ENCODE measurements at places on chromosomes 2 and 18.

- no peak for DNase-seq
These were observed 115.8 kb downstream of the SS18 start for GRCh38 chr18:25974630-25975077.

DNA sequence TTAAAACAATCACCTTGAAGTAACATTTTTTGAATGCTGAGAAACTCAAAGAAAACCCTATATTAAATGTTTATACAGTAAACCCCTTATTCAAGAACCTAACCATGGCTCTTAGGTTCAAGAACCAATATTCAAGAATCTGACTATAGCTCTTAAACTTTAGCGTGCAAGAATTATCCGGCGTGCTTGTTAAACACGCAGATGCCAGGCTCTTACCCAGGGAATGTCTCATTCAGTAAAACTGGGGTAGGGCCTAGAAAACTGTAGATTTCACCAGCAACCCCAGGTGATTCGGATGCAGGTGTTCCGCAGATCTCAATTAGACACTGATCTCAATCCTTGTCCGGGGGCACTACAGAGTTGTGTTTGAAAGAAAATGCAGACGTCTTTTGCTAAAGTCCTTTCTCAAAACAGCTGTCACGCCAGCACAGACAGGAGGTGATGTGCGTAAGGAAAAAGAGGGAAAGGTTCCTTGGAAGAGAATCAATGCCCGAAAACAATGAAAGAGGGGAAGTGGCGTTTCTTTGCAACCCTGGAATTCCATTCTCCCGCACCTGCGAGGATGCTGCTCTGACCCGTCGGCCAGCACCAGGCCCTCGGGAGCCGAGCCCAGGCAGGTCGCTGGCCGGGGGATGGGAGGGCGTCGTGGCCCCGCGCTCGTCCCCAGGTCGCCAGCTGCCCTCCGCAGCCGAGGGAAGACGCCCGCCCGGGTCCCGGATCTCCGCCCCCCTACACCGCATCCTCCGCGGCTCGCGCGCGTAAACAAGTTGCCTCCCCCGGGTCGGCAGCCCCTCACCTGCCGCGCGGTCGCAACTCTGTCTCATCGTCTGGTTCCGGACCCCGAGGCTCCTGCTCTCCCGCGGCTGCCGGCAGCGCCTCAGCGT, 851 bp downstream of the EIF2AK3 start:
- peak; percentile 41 for DNase-seq

DNA sequence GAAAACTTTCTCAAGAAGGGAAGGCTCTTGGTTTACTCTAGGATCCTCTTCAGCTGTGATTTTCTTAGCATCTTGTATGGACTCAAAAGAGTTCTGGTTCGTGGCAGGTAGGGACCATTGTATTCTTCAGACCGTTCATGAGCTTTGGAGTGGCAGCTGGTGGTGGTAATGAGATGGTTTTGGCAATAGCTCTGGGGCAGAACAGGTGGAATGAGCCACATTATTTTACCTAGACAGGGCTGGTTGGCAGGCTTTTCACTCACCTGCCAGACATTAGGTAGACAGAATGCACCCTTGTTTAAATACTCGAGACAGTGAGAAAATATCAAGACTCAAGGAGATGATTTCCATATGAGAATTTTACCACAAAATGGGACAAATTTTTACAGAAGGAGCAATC, 26.2 kb upstream of the MGAT5 start:
- no peak for DNase-seq

DNA sequence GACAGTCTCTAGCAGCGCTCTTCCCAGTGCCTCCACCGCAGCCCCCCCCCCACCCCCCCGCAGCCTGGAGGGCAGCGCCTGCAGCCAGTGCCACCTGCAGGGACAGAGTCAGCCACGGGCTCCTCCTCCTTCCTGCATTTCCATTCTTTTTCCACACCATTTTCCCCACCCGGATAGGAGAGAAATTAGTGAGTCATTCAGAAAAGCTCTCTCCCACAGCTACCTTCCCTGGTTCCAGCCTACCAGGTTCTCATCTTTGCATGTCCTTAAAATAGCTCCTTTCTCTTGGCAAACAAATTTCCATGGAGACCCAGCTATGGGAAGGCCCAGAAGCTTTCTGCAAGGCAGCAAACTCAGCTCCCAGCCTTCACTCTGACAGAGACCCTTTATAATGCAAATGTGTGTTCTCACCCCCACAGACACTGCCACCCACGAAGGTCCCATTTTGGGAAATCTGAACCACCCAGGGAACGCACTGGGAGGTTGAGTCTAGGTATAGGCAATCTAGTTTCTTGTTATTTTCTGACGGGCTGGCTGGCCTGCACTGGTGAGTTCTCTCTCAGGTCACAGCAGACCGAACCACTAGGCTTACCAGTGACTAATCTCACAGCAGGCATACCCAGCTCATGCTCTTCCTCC, 41.8 kb upstream of the ATG16L1 start:
- peak; percentile 89 for DNase-seq

DNA sequence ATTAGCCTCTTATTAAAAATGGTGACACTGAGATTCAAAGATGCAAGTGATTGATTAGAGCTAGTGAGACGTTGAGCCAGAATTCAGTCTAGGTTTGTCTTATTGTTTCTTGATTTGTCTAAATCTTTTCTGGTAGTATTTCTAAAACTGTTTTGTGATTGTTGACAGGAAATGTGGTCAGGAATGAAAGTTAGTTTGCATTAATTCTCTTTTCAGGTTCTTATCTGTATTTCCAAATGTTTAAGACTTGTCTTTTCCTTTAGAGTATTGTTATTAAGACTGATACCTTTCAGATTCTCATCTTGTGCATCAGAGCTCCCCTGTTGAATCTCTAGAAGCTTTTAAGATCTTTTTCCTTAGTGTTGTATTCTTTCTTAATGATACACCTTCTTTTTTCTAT, 89.3 kb downstream of the MBD5 start:
- DNase-seq = no peak

DNA sequence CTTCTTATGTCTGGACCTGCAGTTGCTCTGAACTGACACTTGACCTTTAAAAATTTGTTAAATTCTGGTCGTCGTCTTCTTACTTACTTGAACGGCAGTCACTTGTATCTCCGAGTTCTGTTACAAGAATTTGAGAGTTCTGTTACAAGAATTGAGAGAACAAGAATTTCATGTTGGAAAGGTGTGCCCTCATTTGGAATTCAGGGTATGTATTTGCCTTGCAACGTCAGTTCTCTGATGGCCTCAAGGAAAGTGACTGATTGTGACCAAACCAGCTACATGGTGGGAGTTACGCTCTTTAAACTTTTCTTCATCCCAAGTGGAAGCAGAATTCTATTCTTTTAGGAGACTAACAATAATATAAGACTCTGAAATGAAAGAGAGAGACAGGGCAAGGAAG, 320.0 kb upstream of the TRIB2 start:
- no peak for DNase-seq

- DNase-seq = no peak
These were observed 15.1 kb downstream of the ZCCHC2 start for GRCh38 chr18:62537946-62538345.

- no peak for DNase-seq
These were observed 186.6 kb downstream of the NRP2 start for GRCh38 chr2:205868773-205869333.

GRCh38 chr2:236731767-236732580, 162.3 kb downstream of the ACKR3 start:
- DNase-seq = peak; percentile 91

DNA sequence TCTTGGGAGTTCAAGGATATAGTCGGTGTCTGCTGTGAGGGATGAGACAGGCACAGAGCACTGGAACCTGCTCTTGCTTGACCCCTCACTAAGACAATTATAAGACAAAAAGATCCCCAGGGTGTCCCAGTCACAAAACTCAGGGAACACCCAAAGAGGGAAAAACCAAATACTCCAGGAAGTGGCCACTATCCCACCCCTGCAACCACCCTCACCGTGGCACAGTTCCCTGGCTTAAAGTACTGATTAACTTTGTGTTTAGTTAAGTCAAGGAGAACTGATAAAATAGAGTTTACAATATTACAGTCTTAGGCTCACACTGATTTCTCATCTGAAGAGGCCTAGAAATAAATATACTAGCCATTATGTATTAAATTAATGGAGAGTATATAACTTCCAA, 13.5 kb downstream of the IL36B start:
- DNase-seq = no peak

GRCh38 chr2:233247744-233248143, 3.7 kb upstream of the ATG16L1 start:
- DNase-seq = no peak

DNA sequence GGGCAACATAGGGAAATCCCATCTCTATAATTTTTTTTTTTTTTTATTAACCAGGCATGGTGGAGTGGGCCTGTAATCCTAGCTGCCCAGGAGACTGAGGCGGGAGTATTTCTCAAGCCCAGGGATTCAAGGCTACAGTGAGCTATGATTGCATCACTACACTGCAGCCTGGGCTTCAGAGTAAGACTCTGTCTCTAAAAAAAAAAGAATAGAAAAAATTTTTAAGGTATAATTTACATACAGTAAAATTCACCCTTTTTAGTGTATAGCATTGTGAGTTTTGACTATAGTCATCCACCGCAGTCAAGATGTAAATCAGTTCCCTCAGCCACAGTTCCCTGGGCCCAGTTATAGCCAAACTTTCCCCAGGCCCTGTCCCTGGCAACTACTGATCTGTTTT, 57.1 kb upstream of the MSH6 start:
- no peak for DNase-seq

DNA sequence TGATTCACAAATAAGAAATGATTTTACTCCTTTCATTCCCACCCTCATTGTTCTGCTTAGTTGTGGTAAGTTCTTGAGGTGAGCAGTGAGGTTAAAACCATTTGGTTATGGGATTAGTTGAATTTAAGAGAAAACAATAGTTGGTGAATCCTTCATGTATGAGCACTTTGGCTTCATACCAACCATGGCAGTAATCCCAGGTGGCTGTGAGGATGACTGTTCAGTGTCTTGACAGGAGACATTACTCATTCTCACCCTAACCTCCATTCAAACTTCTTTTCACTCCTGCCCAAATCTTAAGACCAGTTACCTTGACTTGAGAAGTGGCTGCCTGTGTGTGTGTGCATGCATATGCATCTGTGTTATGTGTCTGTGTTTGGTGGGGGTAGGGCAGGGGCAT, 143.1 kb downstream of the SETBP1 start:
- DNase-seq = no peak

- DNase-seq = peak; percentile 52
These were observed 51.4 kb upstream of the TRIB2 start for GRCh38 chr2:12665334-12665733.

GRCh38 chr2:20806286-20806685, 16.6 kb downstream of the LDAH start:
- DNase-seq = no peak

GRCh38 chr2:113114224-113114945, 13.0 kb upstream of the IL1RN start:
- DNase-seq = no peak

- DNase-seq = no peak
These were observed 43.9 kb downstream of the FOSL2 start for GRCh38 chr2:28436525-28437051.

- no peak for DNase-seq
These were observed 456.6 kb downstream of the THSD7B start for GRCh38 chr2:137221797-137222492.

DNA sequence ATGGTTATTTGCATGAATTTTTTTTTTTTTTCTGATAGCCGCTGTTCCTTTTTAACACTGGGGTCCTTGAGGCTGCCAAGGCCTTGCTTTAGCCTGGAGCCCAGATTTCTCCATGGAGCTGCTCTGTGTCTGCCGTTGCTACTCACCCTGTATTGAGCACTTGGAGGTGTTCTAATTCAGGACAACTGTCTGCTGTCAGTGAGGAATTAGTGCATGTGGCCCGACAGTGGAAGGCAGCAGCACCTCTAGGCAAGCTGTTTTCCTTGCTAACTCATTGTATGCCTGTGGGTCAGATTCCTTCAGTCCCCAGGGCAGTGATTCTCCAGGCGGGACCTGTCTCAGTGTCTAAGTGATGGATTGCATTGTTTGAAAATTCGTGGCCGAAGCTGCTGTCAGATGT, 147.7 kb upstream of the DPP10 start:
- DNase-seq = peak; percentile 4

DNA sequence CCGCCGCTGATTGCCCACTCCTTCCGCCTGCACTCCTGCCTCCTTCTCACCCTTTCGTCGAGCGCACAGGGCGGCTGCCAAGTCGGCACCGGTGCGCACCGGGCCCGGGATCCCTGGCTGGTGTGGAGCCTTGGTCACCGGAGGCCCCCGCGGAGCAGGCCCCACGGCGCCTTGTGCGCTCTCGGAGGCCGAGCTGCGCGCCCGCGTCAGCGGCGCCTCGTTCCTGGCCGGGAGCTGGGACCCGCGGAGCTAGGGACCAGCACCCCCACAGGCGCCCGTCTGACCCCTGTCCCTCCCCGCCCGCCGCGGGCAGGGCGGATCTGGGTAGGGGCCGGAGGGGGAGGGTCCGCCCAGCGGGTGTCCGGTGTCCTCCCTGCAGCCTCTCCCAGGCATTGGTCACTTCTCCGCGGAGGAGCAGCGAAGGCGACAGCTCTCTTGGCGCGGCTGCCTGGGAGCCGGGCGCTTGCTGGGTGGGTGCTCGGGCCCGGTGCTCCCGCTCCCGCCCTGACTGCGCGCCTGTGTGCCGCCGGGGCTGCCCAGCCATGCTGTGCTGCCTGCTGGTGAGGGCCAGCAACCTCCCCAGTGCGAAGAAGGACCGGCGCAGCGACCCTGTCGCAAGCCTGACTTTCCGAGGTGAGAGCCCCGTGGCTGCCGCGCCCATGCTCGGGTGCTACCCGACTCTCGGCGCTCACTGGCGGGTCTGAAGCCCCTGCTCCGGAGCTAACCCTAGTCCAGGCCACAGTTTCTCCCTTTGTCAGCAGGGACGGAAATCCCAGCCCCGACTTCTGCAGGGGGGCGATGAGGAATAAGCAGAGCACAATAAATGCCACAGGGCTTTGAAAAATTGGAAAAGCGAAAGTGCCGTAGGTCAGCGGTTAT, 13.2 kb downstream of the DYSF start:
- DNase-seq = peak; percentile 68

DNA sequence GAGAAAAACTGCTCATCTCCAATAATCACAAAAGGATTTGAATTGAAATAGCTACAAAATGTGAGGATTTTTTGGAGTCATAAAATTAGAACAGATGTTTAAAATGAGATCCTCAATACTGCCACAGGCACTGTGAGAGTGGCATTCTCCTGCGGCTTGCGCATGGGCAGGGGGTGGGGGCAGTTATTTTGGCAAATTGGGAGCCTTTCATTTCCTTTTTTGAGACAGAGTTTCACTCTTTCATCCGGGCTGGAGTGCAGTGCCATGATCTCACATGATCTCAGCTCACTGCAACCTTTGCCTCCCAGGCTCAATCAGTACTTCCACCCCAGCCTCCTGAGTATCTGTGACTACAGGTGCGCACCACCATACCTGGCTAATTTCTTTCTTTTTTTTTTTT, 42.4 kb downstream of the POMC start:
- DNase-seq = peak; percentile 32

- no peak for DNase-seq
These were observed 126.4 kb upstream of the EPAS1 start for GRCh38 chr2:46170611-46171350.

DNA sequence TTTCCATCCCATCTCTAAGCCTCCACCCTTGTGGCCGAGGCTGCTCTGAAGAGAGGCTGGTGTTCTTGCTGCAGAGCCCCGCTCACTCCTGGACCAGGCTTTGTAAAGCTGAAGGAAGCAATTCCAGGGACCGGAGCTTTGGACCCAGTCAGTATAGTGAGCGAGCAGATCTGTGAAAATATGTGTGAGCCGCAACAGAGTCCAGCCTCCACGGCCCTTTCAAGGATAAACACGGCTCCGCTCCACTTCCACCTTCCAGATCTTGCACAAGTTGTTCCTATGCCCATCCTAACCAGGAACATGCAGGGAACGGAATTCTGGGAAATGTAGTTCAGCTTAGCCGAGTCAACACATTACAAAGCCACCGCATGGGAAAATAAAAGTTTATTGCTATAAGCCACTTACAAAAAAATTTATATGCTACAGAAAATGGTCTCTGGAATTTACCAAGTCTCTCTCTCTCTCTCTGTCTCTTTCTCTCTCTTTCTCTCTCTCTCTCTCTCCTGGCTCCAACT, 151.7 kb upstream of the ZNF521 start:
- peak; percentile 95 for DNase-seq

Data from muscle of leg (tissue), 16 donors.